Activated CD8-positive, alpha-beta memory T cell treated with anti-CD3 and anti-CD28 coated beads for 48 hours (primary cell): ENCODE measurements at places on chromosomes 5 and 9.

DNA sequence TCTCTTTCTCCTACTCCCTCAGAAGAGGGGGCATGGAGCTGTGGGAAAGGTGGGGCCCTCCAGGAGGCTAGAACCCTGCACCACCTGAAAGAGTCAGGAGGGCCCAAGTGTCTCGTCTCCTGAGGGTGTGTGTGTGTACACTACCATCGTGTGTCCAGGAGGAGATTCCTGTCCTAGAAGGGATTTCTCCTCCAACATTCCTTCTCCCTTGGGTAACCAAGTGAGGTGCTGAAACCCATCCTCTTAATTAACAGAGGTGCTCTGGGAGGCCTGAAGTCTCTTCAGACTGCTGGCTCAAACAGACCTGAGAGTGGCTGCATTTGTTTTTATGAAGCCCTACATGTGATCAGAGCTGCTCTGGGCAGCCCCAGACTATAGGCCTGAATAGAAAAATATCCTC, 61.1 kb upstream of the FAM169A start:
- DNase-seq: no peak

GRCh38 chr5:164868761-164869160, 1363.3 kb downstream of the MAT2B start:
- no peak for DNase-seq

DNA sequence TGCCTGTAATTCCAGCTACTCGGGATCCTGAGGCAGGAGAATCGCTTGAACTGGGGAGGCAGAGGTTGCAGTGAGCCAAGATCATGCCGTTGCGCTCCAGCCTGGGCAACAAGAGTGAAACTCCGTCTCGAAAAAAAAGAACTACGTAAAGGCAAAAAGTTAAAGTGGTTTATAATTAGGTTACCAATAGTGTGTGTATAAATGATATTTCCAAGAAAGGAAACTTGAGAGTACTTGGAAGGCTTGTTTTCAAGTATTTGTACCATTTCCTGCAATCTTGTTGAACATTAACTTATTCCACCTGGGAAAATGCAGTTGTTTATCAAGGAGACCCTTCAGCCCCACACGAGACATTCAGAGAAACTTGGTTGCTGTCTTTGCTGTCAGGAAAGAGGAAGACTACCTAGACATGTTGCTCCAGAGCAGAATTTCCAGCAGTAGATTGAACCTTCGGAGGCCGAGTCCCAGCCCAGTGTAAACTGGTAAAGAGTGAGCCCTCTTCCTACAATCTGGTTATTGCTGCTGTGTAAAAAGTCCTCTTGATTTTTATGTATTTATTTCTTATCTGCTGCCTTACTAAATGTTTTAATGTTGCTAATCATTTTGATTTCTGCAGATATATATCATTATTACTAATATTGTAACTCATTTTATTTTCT, 30.1 kb downstream of the STXBP1 start:
- DNase-seq: no peak

DNA sequence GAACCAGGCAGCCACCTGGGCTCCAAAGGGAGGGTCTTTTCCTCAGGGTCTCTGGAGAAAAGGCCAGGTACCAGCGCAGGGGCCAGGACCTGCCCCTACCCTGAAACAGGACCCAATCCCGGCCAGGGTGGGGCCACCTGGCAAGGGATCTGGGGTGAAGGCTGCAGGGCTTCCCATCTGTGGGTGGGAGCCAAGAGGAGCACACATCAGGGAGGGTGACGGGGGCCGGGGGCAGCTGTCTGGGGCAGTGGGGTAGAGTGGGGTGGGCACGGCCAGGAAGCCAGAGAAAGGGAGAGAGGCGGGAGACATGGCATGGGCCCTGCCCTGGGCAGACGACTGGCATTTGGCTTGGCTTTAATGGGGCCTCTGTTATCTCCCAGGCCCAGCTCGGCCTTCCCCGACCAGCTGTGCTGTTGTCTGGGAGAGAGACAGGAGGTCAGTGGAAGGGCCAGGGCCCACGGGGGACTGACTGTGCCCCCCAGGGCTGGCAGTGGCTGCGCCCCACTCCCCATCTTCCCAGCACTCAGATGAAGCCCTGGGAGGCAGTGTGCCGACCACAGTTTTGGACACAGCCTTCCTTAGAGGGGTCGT, 57.2 kb upstream of the RNF130 start:
- DNase-seq: no peak

DNA sequence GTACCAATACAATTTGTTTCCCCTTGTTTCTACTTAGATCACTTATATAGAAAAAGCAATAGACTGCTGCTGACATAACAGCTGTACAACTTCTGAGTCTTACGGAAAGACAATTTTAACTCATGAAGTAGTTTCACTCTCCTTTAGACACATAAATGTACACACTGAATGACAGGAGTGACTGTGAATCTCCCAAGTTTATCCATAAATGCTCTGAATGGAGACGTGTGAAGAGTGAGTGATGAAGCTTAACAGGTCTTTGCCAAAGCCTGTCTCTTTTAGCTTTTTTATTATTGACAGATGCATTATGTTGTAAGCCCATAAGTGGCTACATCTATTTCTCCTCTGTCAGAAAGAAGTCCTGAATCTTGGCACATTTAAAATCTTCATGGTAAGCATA, 265.9 kb downstream of the TRIM36 start:
- no peak for DNase-seq

DNA sequence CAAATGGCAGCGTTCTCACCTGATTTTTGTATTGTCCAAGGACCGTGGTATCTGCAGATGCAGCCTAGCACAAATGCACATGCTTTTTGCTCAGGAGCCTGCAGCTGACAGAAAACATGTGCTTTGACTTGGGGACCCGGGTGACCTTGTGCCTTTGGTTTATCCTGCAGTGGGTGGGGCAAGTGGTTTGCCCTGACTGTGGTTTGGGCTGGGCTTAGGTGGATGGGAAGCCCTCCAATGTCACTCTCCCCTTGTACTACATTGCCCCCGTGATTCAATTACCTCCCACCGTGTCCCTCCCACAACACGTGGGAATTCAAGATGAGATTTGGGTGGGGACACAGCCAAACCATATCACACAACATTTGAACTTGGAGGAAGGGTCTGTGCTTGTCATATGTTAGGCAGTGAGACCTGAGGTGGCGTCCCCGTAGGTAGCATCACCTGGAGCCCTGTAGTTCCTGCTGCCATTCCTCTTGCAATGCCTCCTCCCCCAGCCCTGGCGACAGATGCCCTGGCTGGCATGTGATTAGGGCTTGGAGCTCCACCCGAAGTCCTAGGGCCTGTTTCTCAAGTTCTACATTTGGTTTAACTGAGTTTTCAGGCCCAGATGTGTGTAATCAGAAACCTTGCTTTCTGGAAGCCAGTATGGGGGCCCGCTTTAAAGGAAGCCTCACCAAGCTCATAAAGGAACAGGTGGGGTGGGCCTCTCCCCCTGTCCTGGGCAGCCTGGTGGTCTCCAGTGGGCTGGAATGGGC, 2.1 kb downstream of the ANKRD33B start:
- DNase-seq: no peak

DNA sequence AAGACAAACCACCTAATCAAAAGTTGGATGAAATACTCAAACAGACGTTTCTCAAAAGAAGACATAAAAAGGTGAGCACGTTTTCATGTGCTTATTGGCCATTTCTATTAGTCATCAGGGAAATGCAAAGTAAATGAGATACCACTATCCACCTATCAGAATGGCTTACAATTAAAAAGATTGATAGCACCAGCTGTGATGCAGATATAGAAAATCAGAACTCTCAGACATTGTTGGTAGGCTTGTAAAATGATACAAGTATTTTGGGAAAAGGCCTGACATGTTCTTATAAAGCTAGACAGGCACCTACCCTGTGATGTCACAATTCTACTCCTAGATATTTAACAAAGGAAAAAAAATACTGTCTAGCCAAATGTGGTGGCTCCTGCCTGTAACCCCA, 44.0 kb upstream of the SLC30A5 start:
- DNase-seq: no peak

- no peak for DNase-seq
These were observed 8.7 kb downstream of the NREP start for GRCh38 chr5:111748304-111748763.

GRCh38 chr9:3498691-3499090, 27.1 kb downstream of the RFX3 start:
- DNase-seq: no peak

DNA sequence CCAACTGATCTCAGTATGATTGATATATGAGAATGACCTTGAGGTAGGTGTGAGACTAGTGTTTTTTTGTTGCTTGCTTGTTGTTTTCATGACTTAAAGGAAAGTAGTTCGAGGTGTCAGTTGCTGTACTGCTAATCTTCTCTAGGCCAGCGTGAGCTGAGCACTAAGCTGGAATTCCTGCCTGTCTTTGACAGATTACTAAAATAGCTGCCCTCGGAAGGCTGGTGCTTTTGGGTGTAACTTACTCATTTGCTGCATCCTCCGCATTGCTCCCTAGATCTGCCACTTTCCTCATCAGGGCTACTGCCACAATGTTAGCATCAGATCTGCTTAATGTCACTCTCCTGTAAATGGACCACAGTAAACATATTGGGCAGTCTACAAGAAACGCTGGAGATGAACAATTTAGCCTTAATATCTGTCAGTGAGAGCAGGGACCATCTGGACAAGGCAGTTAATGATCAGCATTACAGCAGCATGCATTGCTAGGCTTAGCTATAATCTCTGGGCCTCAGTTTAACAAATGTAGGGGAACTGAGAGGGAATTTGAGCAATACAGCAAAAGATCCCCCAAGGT, 106.6 kb upstream of the CDH6 start:
- DNase-seq: no peak

DNA sequence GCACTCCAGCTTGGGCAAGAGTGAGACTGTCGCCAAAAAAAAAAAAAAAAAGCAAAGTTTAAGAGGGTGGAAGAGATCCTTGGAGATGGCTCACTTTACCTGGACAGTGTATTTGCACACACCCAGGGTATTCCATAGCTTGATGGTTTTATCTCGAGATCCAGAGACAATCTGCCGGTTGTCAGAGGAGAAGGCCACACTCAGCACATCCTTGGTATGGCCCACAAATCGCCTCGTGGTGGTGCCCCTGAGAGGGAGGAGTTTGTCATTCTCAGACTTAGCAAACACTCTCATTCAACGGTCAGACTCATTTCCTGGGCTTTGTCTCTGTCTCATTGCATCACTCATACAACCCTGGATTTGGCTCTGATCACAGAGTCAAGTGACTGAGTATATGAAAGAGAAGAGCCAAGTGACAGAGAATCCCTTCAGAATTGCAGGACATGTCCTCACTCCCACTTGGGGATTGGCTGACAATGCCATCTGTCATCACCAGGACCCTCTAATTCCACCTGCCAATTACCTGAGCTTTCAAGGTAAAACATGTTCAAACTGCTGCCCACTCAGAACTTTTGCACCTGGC, 2.2 kb downstream of the RACK1 start:
- no peak for DNase-seq

- no peak for DNase-seq
These were observed 166.0 kb downstream of the COL23A1 start for GRCh38 chr5:178423901-178424809.

GRCh38 chr5:144017119-144017518, 153.3 kb downstream of the YIPF5 start:
- DNase-seq: no peak

DNA sequence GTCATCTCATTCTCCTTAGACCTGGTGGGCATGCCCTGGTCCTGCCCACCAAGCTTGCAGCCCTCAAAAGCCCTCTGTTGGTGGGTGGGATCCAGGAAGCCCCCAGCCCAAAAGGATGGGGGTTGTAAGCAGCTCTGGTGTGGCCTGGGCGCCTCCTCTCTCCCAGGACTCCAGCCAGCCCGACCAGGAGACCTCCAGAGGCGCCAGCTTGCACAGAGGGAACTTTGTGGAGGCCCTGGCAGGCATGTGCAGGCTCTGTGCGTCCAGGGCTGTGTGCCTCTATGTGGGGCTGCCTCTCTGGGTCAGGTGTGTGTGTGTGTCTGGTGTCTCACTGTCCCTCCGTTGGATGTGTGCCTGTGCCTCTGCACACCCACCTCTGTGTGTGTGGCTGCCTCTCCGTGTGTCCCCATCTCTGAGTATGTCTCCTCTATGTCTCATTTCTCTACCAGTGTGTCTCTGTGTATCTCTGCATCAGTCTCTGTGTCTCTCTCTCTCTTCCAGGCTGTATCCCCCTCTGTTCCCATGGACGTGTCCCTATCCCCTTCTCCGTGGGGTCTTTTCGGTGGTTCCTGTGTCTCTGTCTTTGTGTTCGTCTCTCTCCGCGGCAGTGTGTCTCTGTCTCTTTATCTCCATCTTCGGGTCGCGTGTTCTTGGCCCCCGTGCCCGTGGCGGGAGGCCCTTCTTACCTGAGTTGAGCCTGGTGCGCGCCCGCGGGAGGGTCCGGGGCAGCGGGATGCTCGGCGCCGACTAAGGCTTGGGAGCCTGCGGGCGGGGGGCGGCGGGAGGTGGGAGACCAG, 501 bp downstream of the ENHO start:
- DNase-seq: no peak

DNA sequence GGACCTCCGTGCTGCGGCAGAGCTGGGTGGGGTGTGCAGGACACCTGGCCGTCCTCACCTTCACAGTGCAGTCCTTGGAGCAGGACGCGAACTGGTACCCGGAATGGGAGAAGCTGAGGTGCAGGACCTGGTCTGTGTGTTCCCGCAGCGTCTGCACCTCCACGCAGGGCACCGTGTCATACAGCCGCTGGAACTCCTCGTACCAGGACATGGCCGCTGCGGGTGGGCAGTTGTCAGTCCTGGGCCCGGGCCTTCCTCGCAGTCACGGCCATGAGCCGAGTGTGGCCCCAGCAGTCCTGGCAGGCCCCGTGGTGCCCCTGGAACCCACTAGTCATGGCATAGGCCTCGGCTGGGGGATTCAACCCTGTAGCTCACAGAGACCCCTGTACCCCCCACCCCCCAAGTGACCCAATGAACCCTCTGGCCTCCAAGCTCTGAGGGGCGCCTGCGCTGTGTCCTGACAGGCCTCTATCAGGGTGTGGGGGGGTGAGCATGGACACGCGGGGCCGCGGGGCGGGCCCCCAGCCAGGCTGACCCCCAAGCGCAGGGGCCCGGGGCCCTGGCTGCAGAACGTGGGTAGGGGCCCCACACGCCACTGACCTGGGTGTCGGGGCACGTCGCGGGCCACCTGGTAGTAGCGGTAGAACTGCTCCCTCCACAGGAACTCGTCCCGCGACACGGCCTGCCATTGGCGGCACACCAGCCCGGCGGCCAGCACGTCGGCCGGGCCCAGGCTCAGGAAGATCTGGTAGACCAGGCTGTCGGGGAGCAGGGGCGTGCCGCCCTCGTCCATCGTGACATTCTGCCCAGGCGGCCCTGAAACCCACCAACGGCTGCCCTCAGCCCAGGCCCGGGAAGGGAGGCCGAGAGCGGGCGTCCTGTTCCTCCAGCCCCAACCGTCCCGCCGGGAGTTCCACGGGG, 987 bp downstream of the FBXW5 start:
- no peak for DNase-seq

- no peak for DNase-seq
These were observed 173.6 kb downstream of the ARL15 start for GRCh38 chr5:54136516-54137440.

GRCh38 chr9:15469406-15469805, 41.4 kb downstream of the PSIP1 start:
- DNase-seq: no peak

DNA sequence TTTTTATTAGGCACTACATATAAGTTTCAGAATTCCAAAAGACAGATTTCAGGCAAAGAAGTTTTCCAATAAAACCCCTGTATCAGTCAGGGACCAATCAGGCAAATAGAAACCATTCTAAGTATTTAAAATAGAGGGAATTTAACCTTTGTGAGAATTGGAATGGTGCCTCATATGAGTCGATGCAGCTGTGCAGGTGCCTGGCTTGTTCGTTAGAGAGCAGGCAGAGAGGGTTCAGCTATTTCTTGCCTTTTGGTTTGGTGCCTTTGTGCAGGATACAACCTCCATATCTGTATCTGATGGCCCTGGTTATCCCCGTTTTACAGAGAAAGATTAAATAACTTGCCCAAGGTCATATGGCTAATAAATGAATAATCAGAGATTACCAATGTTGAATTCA, 6.0 kb upstream of the DDX4 start:
- no peak for DNase-seq
